ENCODE measurements at places on chromosomes 6 and 20.

DNA sequence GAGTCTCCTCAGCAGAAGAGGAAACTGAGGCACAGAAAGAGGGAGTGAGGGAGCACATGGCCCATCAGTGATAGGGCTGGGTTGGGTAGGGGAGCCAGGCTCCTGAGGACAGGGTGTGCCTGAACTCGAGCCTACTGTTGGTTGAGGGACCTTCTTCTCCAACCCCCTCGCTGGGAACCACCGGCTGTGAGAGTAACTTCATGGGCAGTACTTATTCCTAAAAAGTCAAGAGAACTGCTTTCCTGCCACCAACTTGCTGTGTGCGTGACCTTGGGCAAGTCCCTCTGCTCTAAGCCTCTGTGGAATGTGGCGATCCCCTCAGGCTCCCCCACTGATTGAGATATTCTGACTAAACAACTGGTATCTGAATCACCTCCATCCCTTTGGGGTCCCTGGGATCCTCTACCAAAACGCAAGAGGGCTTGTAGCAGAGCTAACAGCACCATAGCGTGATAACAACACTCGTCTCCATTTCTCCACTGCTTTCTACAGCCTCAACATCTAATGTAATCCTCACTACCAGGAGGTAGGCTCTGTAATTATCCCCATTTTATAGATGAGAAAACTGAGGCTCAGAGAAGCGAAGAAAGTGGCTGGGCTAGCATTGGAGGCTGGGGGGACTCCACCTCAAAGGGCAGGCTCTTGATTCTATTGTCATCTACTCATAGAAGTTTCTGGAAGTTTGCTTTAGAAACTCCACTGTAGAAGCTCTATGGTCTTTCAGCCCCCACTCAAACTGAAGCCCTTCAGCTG, 76.0 kb downstream of the JPH2 start:
- no peak for DNase-seq

DNA sequence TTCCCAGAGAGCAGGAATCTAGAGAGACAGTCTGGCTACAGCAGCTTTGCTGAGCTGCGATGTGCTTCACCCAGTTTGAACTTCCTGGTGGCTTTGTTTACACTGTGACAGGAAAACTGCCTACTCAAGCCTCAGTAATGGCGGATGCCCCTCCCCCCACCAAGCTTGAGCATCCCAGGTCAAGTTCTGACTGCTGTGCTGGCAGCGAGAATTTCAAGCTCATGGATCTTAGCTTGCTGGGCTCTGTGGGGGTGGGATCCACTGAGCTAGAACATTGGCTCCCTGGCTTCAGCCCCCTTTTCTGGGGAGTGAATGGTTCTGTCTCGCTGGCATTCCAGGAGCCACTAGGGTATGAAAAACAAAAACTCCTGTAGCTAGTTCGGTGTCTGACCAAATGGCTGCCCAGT, 91.0 kb upstream of the ESR1 start:
- DNase-seq = no peak

GRCh38 chr20:38671186-38671585, 53.1 kb upstream of the SLC32A1 start:
- no peak for DNase-seq

GRCh38 chr20:35568645-35569044, 26.8 kb downstream of the ERGIC3 start:
- no peak for DNase-seq
